ENCODE measurements at places on chromosomes 7 and 10.

DNA sequence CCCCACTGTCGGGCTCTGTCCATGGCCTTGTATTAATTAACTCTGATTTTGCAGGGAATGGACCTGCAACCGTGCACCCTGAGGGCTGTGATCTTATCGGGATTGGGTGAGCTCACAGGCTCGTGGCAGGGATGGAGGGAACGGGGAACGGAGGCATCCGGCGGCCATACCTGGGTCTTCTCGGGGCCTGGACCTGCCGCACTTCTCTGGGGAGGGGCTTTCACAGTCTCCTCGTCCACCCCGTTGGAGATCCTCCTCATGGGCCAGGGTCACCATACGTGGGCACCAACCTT is 57.5 kb upstream of the SHH start:
- DNase-seq = no peak

- DNase-seq = no peak
Observed at GRCh38 chr10:124493214-124493882, 31.7 kb downstream of the LHPP start.

DNA sequence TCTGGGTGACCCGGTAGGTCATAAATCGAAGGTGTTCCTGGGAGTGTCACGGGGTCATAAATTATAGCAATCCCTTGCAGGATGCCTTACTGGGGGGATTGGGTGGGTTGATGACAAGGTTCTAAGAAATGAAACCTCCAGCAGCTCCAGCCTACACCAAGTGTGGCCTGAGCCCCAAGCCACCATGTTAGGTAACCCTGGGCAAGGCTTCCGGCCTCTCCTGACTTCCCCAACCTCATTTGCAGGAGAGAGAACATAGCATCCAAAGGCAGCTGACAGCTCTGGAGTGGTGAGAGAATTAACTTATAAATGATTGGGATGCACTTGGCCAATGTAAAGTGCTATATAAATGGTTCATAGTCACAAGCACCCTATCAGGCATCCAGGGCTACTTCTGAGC is 52.8 kb upstream of the TMEM273 start:
- no peak for DNase-seq

- DNase-seq = no peak
Observed at GRCh38 chr10:123577921-123578461, 88.2 kb upstream of the GPR26 start.

DNA sequence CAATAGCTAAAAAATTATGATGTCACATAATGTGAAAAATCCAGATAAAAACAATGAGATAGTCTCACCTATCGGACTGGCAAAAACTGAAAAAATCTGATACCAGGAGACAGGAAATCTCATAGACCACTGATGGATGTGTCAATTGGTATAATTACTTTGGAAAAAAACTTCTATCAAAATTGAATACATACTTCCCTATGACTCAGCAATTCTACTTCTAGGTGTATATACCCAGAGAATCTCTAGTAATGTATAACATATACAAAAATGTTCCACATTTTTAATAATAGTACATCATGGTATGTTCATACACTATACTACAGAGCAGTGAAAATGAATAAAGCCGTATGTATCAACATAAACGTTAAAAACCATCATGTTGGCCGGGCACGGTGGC is 34.9 kb downstream of the SHTN1 start:
- DNase-seq = no peak

DNA sequence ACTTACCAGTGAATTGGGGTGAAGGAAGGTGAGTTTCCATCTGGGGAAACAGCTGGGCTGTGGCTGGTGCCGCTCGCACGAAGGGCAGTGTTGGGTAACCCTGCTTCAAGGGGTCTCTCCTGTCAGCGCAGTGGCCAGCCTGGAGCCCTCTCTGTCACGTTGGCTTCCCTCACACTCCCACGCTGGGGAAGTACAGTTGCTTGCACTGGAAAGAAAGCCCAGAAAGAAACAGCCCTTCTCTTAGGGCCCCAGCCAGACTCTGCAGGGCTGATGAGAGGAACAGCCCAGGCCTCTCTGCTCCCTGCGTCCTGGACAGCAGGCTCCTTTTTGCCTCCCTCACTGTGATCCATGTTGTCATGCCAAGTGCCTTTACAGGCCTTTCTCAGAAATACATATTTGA is 40.3 kb upstream of the TRIM8 start:
- DNase-seq = no peak

DNA sequence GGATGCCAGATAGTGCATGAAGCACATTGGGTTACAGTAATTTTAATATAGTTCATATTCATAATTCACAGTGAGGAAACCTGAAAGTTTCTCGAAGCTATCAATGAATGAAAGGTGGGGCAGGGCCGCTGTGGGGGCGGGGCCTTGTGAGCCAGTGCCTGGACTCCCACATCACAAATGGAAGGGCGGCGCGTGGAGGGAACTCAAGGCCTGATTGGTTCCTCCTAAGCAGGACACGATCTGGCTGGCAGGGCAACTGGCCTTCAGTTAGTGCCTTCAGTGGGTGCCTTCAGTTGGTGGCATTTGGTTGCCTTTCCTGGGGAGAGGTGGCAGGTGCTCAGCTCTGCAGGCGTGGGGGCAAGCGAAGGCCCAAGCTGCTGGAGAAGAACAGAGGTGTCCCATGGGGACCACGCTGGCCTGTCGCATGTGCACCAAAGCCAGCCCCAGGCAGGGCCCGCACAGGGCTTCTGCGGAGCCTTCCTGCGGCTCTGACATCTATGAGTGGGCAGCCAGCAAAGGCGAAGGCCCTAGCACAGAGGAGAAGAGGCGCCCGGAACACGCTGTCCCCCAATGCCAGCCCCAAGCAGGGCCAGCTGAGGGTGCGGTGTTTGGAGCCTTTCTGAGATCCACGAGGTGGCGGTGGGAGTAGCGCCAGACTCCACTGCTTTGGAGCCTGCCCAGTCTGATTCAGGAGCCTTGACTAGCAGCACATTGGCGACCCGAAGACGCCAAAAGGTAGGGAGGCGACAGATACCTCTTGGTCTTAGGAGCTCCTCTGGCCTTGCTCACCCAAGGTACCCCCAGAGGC is 118.0 kb upstream of the PDSS1 start:
- no peak for DNase-seq

GRCh38 chr7:5088906-5089305 is 43.2 kb downstream of the RBAK start:
- DNase-seq = no peak

DNA sequence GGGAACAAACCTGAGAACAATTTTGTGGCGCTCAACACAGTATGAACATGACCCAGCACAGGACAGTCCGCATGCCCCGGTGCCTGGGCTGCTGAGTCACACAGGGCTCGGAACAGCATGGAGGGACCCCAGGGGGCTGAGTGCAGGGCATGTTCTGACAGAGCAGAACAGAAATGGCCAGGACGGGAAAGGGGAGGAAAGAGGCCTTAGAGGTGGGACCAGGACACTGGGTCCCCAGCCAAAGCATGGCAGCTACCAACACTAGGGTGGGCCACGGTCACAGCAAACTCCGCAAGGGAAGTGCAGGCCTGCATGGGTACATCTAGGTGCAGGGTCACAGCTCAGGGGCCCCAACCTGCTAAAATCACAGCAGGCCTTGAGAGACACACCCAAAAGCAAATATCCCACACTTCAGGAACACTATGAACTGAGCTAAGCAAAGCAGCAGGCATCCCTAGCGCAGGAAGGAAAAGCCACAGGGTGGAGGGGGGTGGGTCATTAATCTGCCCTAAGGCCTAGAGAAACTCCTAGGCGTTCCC is 5.6 kb downstream of the IMPDH1 start:
- DNase-seq = no peak

GRCh38 chr10:96377816-96378294 is 19.1 kb upstream of the OPALIN start:
- DNase-seq = no peak

All from AML-193 (cell line).